Dorsolateral prefrontal cortex (tissue), 122 donors: ENCODE measurements at places on chromosomes 6 and 20.

DNA sequence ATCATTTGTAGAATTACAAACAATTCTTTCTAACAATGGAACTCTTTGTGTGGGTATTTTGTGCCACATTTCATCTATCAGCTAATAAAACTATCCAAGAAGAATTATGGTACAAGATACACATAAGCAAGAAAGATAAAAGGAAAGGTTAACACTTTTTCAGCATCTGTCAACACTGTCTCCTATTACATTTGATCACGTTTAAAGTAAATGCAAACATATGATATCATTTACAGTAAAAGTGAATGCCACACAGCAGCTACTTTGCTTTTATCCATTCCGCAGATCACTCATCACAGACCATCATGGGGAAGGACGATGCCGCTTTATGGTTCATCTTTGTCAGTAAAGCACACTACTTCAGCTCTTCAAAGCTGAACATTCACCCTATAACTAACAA is 456.4 kb upstream of the MANEA start:
- no peak for DNase-seq

GRCh38 chr20:48329676-48330664 is 497.8 kb downstream of the PREX1 start:
- DNase-seq = no peak

DNA sequence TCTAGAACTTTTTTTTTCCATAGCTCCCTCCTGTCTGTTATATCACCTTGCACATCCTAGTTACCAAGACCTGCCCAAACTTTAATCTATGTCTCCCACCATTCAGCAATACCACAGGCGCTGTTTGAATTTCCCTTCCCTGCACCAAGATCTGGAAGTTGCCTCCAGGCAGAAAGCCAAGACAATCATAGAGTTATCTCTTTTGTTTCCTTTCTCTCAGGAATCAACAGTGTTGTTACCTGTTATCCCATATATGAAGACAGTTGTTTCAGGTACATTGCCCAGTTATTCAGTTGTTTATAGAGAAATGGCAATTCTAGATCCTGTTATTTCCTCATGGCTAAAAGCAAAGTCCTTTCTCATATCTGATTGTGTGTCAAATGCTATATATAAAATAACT is 63.2 kb downstream of the PDSS2 start:
- no peak for DNase-seq

DNA sequence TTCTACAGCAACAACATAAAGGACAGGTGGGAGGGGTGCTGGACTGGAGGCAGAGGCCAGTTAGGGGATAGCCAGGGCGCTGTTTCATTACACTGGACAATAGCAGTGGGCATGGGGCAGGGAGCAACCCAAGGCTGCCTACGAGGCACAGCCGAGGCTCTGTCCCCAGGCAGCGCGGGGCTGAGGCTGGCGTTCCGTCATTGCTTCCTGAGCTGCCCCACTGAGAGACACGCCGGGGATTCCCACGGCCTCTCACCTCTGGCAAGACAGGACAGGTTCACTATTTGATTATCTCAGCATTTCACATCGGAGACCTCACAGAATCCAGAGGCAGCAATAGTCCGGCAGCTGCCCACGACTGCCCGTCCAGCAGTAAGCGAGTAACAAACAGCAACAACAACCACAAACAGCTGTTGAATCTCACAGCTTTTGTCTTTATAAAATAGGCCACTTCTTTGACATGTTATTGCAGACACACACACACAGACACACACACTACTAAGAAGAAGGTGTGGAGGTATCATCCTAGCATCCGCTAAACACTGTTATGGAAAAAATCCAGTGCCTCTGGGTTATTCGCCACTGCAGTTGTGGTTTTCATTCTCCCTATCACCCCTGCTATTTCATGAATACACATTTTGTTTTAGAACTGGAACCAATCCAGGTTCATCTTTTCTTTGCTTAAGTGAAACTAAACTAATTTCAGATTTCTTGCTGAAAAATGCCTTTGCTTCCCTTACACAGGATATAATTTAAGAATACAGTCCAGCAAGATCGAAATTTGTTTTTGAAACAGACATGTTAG is 19.5 kb downstream of the KIF25 start:
- no peak for DNase-seq

GRCh38 chr20:17520583-17520982 is 10.6 kb downstream of the BFSP1 start:
- DNase-seq = no peak

GRCh38 chr6:32604434-32604877 is 14.8 kb upstream of the HLA-DRB1 start:
- DNase-seq = no peak

GRCh38 chr20:9353180-9353915 is 161.0 kb upstream of the LAMP5 start:
- no peak for DNase-seq

GRCh38 chr6:13166269-13166668 is 162.1 kb downstream of the TBC1D7 start:
- no peak for DNase-seq

DNA sequence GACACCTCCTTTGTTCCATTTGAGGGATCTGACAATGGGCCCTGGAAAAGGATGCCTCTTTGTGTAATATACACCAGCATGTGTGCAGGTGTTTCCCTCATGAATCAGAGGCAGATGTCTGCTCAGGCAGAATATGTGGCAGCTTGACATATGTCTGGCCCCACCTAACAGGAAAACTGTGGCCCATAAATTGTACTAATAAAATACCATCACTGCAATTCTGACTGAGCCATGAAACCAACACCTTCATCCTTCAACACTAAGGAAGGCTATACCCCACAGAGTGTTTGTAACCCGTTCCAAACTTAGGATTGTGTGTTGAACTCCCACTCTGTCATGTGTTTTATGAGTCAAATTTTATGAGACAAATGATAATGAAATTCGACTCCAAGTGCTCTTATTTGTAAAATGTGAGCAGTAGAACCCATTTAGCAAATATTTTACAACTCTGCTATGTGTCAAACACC is 22.7 kb downstream of the LAMA4 start:
- DNase-seq = no peak

- DNase-seq = no peak
Observed at GRCh38 chr6:31355583-31355948, 1.4 kb downstream of the HLA-B start.

GRCh38 chr20:57212534-57213276 is 53.7 kb downstream of the BMP7 start:
- no peak for DNase-seq

- no peak for DNase-seq
Observed at GRCh38 chr6:165580136-165580535, 82.9 kb downstream of the PDE10A start.

GRCh38 chr6:90460051-90460450 is 126.8 kb downstream of the MAP3K7 start:
- DNase-seq = no peak

DNA sequence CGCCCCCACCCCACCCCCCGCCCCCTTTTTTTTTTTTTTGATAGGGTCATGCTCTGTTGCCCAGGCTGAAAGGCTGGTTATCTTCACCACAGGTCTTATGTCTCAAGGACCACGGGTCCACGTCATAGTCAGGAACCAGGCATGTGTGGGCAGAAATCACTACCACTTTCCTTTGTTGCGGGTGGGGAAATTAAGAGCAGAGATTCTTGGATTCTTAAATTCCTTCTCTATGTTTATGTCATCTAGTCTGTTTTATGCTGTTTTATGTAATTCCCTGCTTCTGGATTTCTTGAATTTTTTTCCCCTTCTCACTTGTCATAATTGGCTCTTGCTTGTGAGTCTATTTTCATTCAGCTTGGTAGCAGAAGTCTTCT is 25.8 kb upstream of the PLCG1 start:
- no peak for DNase-seq

DNA sequence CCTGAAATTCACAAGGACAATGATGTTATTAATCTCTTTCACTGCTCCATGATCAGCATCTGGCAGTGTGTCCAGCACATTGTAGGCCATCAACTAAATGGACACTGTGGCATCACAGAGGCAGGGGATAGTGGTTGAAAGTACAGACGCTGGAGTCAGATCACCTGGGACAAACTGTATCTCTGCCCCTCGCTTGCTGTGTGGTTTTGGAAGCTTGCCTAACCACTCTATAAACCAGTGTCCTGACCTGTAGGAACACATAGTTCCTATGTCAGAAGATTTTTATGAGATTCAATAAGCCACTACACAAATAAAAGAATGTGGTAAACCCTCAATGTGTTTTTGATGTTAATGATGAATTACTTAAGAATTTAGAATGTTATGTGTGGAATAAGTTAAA is 219.3 kb upstream of the RNF217 start:
- no peak for DNase-seq

DNA sequence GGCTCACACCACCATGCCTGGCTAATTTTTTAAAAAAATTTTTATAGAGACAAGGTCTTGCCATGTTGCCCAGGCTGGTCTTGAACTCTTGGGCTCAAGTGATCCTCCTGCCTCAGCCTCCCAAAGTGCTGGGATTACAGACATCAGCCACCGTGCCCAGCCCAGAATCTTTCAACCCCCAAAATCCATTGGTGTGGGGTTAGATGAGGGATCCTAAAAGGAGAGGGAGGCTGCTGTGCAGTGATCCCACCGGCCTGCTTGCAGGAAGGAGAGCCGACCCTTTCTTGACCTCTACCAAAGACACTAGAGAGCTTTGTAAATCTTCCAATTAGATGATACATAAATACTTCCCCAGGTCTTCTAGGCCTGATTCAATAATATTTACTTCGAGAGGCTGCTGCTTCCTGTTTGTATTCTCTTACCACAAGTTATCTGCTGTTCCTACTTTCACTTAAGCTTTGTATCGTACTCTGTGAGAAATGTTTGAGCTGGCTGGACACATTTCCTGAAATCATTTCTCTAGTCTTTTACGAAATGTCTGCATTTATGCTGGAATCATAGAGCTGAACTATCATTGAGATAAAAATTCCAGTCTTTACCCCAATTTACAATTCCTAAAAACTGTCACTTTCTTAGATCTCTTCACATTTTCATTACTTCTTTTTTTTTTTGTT is 49.3 kb upstream of the IER3 start:
- no peak for DNase-seq

DNA sequence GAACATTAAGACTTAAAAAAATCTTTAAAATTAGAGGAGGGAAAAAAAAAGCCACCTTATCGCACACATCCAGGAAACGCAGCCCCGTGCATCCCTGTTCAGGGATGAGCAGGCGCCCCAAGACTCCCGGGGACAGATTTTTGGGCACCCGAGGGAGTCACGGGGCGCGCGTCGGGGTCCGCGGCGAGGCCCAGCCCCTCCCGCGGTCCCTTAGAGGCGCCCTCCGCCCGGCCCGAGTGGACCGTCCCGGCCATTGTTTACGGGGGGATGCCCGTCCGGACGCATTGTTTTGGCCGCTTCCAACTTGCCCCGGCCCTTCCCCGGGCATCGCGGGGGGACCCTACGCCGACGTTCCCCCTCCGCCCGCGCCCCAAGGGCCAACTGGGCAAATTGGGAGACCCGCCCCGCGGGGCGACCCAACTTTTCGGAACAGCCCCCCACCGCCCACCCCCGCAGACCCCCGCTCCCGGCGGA is 610 bp downstream of the ZNF217 start:
- no peak for DNase-seq

GRCh38 chr6:15405129-15406068 is 159.5 kb downstream of the JARID2 start:
- no peak for DNase-seq

GRCh38 chr6:151493804-151494234 is at the start of gene CCDC170:
Gene CCDC170, plus strand, starts transcription at chr6:151494017. Its CDS starts 112 bp downstream, at chr6:151494129.
- DNase-seq = peak; percentile 42

- no peak for DNase-seq
Observed at GRCh38 chr6:52849137-52849536, 8.5 kb upstream of the GSTA5 start.

DNA sequence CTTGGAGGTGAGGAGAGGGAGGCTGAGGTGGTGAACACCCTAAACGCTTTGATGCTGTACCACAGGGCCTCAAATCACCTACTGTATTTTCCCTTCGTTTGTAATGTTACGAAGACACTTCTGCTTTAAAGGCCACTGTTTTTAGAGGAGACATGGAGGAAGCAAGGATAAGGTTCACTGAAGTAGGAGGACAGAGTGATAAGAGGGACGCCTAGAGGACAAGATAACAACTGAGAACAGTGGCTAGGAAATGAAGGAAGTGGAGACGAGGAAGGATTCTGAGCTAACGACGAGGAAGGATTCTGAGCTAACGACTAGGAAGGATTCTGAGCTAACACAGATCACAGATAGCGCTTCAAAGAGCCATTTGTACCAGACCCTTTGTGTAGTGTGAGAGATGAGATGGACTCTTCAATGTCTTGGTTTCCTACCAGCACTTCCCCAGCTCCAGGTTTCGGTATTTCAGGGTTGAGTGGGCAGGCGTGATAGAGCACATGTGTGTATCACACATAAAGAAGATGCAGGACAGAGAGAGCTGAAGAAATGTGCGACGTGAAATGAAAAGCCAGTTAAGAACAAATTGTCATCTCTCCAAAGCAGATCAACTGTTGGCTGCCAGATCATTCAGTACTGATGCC is 7.5 kb downstream of the SF3B5 start:
- DNase-seq = no peak

GRCh38 chr20:50277460-50278376 is 87.1 kb downstream of the CEBPB start:
- DNase-seq = no peak

DNA sequence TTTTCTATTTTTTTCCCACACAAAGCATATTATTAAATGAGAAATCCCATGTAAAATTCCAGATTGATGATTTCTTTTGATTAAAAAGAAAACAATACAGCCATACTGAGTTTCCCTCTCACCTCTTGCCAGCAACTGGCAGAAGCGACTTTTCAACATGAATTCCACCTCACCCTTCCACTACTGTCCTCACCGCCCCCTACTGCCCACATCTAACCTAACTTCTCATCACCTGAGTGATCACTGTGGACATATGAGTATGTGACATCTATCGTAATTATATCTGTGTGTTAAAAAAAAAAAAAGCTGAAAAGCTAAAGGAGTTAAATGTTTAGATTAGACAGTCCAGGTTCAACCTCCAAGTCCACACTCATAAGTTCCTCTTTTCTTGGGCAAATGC is 528.6 kb downstream of the PRKN start:
- DNase-seq = no peak

GRCh38 chr6:44735630-44735963 is 348.1 kb downstream of the CDC5L start:
- DNase-seq = no peak

DNA sequence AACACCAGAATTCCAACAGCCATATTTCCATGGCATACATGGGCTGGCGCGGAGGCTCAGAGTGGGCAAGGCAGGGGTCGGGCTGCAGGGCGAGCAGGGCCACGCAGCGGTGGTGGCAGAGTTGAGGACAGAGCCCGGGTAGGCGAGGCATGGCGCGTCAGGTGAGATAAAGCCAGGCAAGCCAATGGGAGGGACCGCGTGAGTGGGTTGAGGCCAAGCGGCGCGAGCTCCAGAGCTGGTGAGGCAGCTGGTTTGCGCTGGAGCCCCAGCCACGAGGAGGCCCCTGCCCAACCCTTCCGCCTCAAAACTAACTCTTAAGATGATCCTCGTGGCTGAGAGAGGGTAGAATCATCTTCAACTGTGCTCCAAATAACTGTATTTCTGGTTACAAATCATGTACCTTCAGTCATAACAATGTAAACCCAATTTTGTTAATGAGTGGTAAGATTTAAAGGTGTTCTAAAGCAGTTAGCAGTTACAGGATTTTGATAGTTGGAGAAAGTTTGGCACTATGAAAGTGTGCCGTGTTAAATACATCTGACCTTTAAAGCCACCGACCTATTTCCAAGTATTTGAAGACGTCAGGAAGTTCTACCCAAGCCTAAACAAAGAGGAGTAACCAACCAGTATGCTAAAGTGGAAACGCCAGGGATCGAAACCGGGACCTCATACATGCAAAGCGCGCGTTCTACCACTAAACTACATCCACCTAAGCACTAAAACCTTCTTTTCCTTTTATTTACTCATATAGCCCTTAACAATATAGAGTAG is 107.9 kb downstream of the GPX5 start:
- DNase-seq = no peak
